ENCODE measurements at places on chromosomes 3 and 15.

DNA sequence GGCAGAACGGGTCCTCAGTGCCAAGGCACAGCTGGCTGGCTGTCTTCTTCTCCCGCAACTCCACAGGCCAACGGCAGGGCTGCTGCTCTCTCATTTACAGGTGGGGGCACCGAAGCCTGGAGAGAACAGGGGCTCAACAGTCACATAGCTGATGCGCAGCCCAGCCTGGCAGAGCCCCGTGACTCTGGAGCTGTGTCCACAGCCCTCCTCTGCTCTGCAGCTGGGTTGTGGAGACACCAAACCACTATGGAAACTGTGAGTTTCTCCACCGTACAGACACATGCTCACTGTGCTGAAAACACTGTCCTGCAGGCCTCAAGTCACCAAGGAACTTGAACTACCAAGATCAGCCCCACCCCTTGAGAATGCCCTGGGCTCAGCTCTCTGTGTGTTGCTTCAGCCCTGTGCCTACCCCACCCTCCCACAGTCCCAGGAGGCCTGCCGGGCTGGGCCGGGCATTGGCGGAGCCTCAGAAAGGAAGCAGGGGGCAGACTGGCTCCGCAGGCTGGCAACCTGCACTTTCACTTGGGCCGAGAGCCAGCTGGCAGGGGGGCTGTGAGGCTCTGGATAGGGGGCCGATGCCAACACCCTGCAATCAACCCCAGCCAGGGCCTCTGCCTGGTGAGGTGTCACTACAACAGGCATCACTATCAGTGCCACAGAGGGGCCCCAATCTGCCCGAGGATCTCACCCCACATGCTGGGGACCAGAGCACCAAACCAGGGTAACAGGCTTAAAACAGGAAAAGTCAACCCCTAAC, 113.7 kb upstream of the RPL32 start:
- peak; percentile 91 for DNase-seq

DNA sequence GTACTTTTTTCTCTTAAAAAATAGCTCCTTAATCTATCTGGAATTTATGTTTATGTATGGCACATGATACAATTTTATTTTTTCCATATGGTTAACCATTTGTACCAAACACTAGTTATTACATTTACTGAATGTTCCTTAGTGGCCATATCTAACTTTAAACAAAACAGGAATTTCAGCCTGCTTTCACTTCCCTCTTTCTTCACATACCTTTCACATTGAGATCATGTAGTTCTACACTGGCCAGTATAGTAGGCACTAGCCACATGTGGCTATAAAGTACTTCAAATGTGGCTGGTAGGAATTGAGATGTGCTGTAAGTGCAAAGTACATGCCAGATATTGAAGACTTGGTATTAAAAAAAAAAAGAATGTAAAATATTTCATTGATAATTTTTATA, 4.7 kb upstream of the RYK start:
- DNase-seq, result no peak

- no peak for DNase-seq
Observed at GRCh38 chr3:25784971-25785370, 1.7 kb upstream of the NGLY1 start.

DNA sequence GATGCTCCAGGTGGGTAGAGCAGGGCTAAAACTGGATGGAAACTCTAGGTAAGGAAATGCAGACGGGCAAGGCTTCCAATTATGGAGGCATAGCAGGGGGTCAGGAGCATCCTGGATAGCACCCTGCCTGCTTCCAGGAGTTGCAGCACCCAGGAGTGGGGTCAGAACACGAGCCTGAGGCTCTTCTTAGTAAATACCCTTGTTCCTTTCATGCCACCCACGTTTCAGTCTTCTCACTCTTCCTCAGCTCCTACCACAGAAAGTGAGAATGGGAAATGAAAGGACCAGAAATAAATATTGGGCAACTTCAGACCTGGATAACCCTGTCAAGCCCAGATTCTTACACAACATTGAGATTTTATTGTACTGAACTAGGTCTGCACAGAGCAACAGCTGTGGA, 16.4 kb downstream of the CCR1 start:
- DNase-seq, result no peak

Measured in fibroblast of gingiva (primary cell).